ENCODE measurements at places on chromosomes 2 and 18.
A peak's percentile ranks its signal among the peaks of the same experiment; 100 is the strongest.

DNA sequence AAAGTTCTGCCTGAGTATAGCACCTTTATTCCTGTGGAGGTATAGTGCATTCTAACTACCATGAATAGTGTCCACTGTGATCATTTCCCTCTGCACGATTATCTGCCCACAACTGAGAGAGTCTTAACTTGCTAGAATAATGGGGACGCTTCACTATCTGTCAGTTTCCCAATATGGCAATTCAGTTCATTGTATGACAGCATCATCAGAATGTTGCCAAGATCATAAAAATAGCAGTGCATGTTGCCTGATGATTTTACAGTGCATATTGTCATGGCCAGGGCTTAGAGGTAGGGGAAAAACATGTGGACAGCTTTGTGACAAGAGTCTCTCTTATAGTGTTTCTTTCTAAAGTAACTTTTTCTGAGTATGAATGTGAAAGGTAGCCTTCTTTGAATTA is 6.1 kb downstream of the RASGRP3 start:
- DNase-seq = no peak

GRCh38 chr2:237132799-237133198 is 47.1 kb downstream of the COPS8 start:
- DNase-seq = peak; percentile 31

- DNase-seq = no peak
Measured at GRCh38 chr2:67218056-67218455, 179.1 kb upstream of the ETAA1 start.

GRCh38 chr2:147904051-147904450 is 59.2 kb downstream of the ACVR2A start:
- no peak for DNase-seq

GRCh38 chr2:34660741-34661140 is 1061.6 kb upstream of the FAM98A start:
- no peak for DNase-seq

DNA sequence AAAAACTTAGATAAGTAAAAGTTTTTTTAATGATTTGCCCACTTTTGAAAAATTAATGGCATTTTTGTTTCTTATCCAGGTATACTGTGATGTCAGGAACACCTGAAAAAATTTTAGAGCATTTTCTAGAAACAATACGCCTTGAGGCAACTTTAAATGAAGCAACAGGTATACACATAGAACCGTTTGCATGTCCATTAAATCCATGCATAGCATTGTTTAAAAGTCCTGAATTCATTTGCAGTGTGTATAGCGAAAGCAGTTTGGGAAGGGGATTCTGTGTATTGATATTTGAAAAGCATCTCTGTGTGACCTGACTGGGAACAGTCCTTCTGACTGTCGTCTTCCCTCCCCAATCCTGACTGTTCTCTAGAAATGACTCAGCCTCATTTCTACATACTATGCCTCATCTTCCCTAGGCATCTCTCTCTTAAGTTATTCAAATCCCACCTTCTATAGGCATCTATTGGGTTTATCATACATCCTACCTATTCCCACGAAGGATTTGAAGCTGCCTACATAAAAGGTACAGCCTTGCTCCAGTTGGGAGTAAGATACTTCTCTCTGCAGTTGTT is 79.2 kb upstream of the MAP3K20 start:
- DNase-seq = no peak

DNA sequence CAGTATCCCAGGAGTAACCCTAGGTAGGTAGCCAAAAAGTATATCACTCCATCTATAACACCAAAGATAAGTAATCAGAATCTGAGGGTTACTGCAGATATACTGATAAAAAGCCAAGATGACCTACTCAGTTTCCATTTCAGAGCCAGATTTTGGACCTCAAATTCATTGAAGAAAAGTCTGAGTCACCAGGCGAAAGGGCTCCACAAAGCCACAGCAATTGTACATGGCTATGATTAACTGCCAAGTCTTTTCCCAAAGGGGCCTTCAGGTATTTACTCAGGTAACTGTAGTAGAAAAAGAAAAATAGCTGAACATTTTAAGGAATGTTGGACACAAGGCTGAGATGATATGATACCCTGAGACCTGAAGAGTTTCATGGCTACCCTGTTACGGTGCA is 75.6 kb upstream of the KCNH7 start:
- no peak for DNase-seq

DNA sequence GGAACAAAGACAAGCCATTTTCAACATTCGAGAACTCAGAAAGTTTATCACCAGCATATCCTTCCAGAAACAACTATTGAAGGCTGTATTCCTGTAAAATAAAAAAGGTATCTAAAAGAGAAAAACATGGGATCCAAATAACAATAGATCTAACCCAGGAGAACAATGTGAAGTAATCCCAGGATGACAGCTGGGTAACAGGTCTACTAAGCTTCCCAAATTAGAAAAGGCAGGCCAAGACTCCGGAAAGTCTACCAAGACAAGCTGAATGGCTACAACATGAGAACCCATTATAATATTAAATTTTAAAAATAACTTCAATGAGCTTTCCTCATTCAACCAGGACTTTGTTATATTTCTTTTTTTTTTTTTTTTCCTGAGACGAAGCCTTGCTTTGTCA is 6.5 kb downstream of the PIAS2 start:
- DNase-seq = no peak

DNA sequence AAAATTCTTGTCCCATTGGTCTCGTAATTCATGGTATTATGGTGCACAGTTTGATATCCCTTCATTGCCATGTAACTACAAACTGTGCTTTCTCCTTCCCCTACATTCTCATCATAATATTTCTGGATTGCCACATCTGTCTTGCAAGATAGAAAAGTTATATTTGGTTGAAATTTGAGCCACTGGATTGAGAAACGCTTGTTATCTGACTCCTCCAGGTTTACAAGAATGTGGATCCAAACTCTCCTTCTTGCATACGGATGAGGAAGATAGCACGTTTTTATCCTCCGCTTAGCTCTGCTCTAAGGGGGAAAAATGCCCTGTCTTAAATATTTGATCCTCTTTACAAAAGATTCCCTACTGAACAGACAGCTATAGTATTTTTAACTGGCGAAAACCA is 438.2 kb downstream of the TSN start:
- no peak for DNase-seq

DNA sequence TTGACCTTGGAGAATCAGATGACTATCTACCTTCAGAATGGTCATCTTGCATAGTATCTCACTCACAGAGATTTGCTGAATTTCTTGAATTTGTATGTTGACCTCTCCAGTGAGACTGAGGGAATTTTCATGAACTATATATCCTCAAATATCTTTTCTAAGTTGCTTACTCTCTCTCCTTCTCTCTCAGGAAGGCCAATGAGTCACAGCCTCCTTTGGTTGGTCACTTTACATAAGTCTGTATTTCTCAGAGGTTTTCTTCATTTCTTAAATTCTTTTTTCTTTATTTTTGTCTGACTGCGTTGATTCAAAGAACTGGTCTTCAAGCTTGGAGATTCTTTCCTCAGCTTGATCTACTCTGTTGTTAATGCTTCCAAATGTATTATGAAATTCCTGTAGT is 51.7 kb downstream of the VIT start:
- no peak for DNase-seq

- peak; percentile 67 for DNase-seq
Measured at GRCh38 chr2:38528008-38528442, 74.7 kb downstream of the HNRNPLL start.

GRCh38 chr2:169815849-169816248 is 8.9 kb downstream of the METTL5 start:
- DNase-seq = no peak

DNA sequence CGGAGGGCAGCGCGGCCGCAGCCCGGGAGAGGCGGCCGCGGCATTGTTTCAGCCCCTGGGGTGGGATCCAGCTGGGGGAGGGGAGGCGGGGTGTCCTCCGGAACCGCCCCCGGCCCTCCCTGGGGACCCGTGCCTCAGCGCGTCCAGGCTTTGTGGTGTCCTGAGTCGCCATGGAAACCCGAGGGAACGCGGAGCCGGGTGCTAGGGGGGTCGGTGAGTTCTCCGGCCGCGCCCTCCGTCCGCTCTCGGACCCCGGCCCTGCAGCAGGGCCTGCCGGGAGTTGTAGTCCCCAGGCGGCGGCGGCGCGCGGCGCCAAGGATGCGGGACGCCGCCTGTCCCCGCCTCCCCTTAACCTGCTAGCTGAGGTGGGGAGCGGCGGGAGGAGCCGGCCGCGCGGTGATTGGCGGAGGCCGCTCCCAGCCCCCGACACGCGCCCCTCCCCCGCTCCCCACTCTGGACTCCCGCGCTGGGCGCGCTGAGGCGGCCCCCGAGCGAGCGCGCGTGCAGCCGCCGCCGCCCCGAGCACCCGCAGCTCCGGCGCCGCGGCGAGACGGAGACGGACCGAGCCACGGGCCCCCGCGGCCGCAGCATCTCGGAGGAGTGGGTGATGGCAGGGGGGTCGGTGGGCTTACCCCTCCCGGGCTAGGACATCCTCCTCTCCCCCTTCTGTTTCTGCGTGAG is at the start of gene DPYSL5:
Gene DPYSL5, plus strand, starts transcription at position 478 of the 681 bp plus-strand sequence. CDS start 50,368 bp downstream, outside the sequence.
- peak; percentile 67 for DNase-seq

GRCh38 chr2:60555066-60555782 is 1.8 kb upstream of the BCL11A start:
- DNase-seq = peak; percentile 66

DNA sequence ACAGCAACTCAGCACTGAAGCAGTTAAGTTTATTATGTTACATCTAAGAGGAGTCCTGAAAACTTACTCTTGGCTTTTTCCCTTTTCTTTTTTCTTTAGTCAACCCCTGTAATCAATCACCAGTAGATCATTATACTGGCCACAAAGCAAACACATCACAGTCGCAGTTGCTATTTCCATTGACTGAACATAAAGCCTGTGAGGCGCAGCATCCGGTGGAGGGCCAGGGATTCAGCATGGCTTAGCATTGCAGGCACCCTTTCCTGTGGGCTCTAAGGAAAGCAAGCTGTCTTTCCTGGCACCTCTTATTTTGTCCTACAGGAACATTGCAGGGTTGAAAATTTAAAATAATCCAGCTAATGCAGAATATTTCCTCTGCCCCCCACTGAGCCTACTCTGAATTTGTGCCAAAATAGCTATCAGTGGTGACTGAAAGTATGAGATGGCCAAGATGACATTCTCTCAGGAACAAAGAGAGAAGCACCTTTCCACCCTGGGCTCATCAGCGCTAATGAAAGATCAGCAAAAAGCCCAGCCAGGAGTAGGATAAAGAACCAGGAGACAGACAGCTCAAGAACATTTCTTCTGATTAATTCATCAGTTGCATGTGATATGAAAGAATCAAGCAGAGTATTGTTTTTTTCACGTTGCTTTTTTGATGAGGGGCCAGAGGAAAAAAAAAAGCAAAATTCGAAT is 85.3 kb upstream of the SULT1C3 start:
- peak; percentile 17 for DNase-seq

GRCh38 chr2:56753182-56753581 is 569.4 kb downstream of the CCDC85A start:
- DNase-seq = no peak

DNA sequence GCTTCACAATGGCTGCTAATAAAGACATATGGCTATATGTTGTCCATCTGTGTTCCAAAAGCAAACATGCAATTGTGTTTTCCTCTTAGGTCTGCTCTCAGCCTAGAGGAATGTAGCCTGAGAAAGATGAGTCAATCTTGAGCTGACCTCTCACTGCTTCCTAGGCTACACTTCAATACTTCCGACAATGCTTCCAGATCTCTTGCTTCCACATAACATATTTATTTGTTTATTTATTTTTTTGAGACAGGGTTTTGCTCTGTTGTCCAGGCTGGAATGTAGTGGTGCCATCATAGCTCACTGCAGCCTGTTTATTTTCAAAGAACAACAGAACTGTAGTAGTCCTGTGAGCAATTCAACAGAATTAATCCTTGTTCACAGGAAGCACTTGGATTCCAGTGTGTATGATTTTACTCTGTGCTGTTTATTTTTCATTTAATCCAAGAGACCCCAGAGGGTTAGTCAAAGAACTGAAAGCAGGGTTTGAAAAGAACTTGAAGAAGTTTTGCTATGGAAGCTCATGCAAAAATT is 437.9 kb downstream of the TXNL1 start:
- no peak for DNase-seq

GRCh38 chr2:192437653-192438052 is 242.9 kb upstream of the TMEFF2 start:
- no peak for DNase-seq

GRCh38 chr2:169324581-169325260 is 37.6 kb downstream of the LRP2 start:
- DNase-seq = no peak

DNA sequence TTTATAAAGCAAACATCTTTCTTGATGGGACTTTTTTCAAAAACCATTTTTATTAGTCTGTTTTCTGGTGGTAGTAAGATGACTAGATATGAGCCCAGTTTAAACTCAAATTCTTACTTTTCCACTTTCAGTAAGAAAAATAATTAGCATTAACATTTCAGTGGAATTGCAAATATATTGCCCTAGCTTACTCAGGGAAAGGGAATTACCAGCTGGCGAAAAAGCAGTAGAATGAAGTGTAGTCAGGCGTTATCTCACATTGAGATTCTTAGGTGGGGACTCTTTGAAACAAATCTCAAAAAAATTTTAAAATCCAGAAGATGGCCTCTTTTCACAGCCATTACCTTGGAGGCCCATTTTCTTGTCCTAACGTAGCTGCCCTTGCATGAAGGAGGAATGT is 65.8 kb downstream of the CRIM1 start:
- DNase-seq = no peak

- peak; percentile 13 for DNase-seq
Measured at GRCh38 chr18:75253784-75254183, 43.2 kb downstream of the TSHZ1 start.

Measured in SHP77 (cell line).